Activated CD8-positive, alpha-beta T cell treated with anti-CD3 and anti-CD28 coated beads, Interleukin-2, amount 10 ng/mL, durations not matched to agents 7 days and 5 days (primary cell): ENCODE measurements at places on chromosomes 1 and 21. TPM values are rescaled to one million over a fixed set of nuclear protein-coding genes. Genes with fewer than 3 reads are reported as not detected.

- H3K36me3 ChIP-seq, result peaks cover 21% of the 10 kb centered on the region
- H3K27ac ChIP-seq, result no peak overlapping the region
- DNase-seq, result no peak
- no peak overlapping the region for H3K4me3 ChIP-seq
Observed at GRCh38 chr1:228105270-228105995, 2.3 kb upstream of the C1orf35 start.

DNA sequence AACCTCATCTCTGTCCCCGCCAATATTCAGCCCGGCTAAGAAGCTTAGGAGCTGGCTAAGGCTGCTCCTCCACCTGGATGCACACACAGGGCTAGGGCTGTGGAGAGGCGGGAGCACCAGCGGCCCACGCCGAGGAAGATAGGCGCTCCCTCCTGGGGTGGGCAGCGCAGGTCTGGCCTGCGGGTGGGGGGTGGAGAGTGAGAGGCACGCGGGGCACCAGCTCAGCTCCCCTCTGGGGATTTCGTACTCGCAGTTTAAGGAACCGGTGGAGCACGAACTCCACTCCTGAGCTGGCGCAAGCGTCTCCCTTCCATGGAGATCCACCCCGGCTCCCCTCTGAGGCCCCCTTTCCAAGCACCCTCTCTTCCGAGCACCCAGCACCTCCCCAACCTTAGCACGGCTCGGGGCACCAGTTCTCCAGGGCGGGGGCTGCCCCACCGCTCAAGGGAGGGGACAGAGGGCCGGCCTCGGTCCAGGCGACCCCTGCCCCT lies 433 bp upstream of the KAZN start:
- no peaks in the 10 kb centered on the region for H3K4me1 ChIP-seq
- no peak overlapping the region for H3K4me3 ChIP-seq
- H3K36me3 ChIP-seq, result no peaks in the 10 kb centered on the region
- H3K27ac ChIP-seq, result no peak overlapping the region
- DNase-seq, result no peak
- peaks cover 48% of the 10 kb centered on the region for H3K27me3 ChIP-seq

- H3K27me3 ChIP-seq, result no peaks in the 10 kb centered on the region
- DNase-seq, result no peak
- no peaks in the 10 kb centered on the region for H3K36me3 ChIP-seq
- H3K4me3 ChIP-seq, result no peak overlapping the region
Observed at GRCh38 chr1:43621861-43622260, 28.1 kb upstream of the KDM4A start.

GRCh38 chr21:34800797-34801518 lies 132.2 kb downstream of the CLIC6 start:
- H3K27me3 ChIP-seq, result peaks cover 2% of the 10 kb centered on the region
- H3K4me1 ChIP-seq, result peaks cover 7% of the 10 kb centered on the region
- DNase-seq, result no peak
- H3K36me3 ChIP-seq, result peaks cover 9% of the 10 kb centered on the region
- H3K27ac ChIP-seq, result no peak overlapping the region
- H3K4me3 ChIP-seq, result no peak overlapping the region

- no peaks in the 10 kb centered on the region for H3K4me1 ChIP-seq
- H3K4me3 ChIP-seq, result no peak overlapping the region
- H3K27me3 ChIP-seq, result peaks cover 2% of the 10 kb centered on the region
- H3K36me3 ChIP-seq, result no peaks in the 10 kb centered on the region
- no peak for DNase-seq
- H3K27ac ChIP-seq, result no peak overlapping the region
Observed at GRCh38 chr1:175737451-175737850, 5.9 kb downstream of the TNR start.

DNA sequence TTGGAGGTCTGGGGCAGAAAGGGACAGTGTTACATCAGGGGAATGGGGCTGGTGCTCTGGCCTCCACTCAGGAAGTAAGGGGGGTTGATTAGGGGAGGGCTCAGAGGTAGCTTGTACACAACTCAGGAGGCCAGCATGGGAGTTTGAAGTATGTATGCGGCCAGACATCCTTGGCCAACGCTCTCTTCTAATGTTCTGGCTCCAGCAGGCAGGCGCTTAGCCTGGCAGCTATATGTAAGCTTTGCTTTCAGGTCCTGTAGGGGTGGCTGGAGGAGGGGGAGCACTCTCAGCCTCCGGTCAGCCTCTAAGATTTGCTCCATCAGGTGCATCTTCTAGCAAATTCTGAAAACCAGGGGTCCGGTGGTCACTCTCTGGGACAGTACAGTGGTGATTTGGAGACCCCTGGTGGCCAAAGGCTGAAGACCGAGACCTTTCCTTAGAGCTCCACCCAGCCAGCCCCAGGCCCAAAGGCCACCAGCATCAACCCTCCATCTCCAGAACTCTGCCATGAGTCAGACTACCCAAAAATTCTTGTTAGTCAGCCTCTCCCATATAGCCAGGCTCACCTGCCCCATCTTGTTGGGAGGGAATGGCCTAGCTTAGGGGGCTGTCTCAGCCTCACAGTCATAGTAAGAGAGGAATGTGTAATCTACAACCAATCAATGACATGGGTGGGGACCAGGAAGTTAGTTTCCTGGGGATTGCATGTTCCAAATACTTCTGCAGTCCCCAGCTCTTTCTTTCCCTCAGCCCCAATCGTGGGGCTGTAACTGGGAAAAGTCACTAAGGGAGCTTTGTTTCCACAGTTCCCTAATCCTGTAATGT lies 9.7 kb upstream of the COL8A2 start:
- H3K36me3 ChIP-seq, result peaks cover 16% of the 10 kb centered on the region
- H3K4me3 ChIP-seq, result no peak overlapping the region

GRCh38 chr1:5565281-5566125 lies 426.7 kb downstream of the NPHP4 start:
- no peak overlapping the region for H3K27ac ChIP-seq
- H3K4me3 ChIP-seq, result no peak overlapping the region
- H3K36me3 ChIP-seq, result no peaks in the 10 kb centered on the region
- H3K27me3 ChIP-seq, result no peaks in the 10 kb centered on the region
- DNase-seq, result no peak

GRCh38 chr1:108600504-108600903 lies 40.6 kb downstream of the EEIG2 start:
- no peaks in the 10 kb centered on the region for H3K4me1 ChIP-seq
- H3K27me3 ChIP-seq, result no peaks in the 10 kb centered on the region
- no peak overlapping the region for H3K4me3 ChIP-seq
- DNase-seq, result no peak

DNA sequence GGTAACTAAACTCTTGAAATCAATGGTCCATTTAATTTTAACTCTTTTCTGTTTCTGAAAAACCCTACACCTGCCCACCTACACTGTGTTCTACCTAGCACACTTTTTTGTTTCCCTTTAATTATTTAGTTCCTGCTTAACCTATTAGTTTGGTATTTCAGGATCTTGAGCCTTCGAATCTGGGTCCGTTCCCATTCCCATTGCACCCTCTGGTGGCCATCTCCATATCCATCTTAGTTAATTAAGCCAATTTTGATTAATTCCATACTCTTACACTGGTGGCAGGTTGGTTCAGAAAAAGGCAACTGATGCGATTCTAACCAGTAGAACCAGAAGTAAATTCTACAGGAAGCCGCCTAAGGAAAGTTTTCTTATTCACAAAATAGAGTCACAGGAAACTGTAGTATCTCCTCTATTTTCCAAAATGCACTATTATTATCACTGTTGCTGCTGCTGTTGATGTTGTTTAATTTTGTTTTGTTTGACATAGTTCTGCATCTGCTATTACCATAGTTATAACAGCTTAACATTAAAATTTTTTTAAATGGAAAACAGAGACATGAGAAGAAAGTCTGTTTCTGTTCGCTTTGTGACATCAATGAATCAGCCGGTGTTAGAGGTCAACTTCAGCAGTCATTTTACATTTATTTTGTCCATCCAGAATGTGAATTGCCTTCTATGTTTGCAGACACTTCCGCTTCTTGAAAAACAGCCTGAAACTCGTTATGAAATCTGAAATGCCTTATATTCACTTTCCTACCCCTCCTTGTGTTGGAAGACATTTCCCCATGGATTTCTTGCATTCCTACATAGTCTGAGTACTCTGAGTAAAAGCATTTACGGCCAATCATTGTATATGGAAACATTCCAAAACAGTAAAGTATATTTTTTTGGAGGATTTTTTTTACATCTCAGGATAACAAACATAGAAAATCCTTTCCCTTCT lies 115.5 kb upstream of the NCAM2 start:
- H3K4me3 ChIP-seq, result no peak overlapping the region
- H3K4me1 ChIP-seq, result no peaks in the 10 kb centered on the region
- no peak for DNase-seq
- H3K27ac ChIP-seq, result no peak overlapping the region
- H3K27me3 ChIP-seq, result no peaks in the 10 kb centered on the region

- H3K36me3 ChIP-seq, result peaks cover 31% of the 10 kb centered on the region
- peak within 1 kb of the TSS; percentile 96 for H3K27ac ChIP-seq
- peaks cover 30% of the 10 kb centered on the region for H3K4me1 ChIP-seq
- peak; percentile 98 for DNase-seq
Observed at GRCh38 chr1:203006948-203007871, at the start of gene TMEM183A. Gene TMEM183A, plus strand, starts transcription at chr1:203007374. Its CDS starts 92 bp downstream, at chr1:203007466.

DNA sequence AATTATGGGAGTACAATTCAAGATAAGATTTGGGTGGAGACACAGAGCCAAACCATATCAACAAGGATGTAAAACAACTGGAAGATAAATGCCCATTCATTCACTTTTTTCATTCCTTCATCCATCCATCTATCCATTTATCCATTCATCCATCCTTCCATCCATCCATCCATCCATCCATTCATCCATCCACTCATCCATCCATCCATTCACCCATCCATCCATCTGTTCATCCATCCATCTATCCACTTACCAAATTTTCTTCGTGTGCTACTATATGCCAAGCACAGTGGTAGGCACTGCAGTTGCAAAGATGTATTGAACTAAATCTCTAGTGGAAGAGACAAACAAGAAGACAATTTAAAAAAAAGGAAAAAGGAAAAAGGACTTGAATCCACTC lies 14.3 kb upstream of the SIPA1L2 start:
- no peaks in the 10 kb centered on the region for H3K4me1 ChIP-seq
- peaks cover 7% of the 10 kb centered on the region for H3K27me3 ChIP-seq
- no peak for DNase-seq
- H3K27ac ChIP-seq, result no peak overlapping the region

DNA sequence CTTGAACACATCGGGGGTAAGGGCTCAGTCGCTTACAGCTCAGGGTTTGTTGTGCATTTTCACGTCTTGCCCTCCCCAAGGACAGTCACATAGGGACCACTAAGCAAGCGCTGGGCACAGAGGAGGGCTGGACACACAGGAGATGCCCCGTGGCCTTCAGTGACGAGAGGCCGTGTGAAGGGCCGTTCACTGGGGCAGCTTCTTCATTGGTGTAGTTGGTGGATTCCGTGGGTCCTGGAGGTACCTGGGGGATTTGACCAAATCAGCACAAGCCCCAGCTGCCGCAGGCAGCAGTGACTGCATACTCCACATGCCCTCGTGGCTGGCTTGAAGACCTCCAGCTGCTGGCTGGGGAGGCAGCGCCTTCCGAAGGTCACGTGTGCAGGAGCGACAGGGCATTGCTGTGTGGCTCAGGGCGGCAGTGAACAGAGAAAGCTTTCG lies 100.8 kb upstream of the C1orf174 start:
- H3K27me3 ChIP-seq, result no peaks in the 10 kb centered on the region
- no peak for DNase-seq
- H3K36me3 ChIP-seq, result no peaks in the 10 kb centered on the region
- no peak overlapping the region for H3K4me3 ChIP-seq
- no peak overlapping the region for H3K27ac ChIP-seq

DNA sequence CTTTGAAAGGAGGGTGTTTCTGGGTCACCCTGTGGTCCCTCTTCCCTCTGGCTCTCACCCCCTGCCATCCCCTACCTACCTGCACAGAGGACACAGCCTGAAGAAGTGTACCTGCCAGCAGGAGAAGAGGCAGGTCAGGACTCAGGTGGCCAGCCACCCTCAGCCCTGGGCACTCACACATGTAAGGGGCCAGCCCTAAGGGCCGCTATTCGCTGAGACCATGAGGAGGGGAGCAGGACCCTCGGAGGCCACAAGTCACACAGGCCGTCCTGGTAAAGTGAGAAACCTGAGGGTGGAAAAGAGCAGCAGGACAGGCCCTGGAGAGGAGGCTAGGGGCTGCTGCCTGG lies 1.2 kb downstream of the ZNF692 start:
- DNase-seq, result no peak
- H3K4me3 ChIP-seq, result peak overlapping the region; percentile 92

GRCh38 chr1:117540532-117540931 lies 65.3 kb upstream of the TENT5C start:
- no peak for DNase-seq
- no peak overlapping the region for H3K4me3 ChIP-seq
- H3K36me3 ChIP-seq, result no peaks in the 10 kb centered on the region
- H3K4me1 ChIP-seq, result peaks cover 15% of the 10 kb centered on the region
- H3K27me3 ChIP-seq, result peaks cover 6% of the 10 kb centered on the region

GRCh38 chr21:46295996-46296752 lies 10.0 kb downstream of the YBEY start:
- peak; percentile 72 for DNase-seq
- peak overlapping the region; percentile 78 for H3K27ac ChIP-seq
- peak overlapping the region; percentile 42 for H3K4me3 ChIP-seq
- peaks cover 28% of the 10 kb centered on the region for H3K4me1 ChIP-seq
- no peaks in the 10 kb centered on the region for H3K27me3 ChIP-seq
- H3K36me3 ChIP-seq, result peaks cover 41% of the 10 kb centered on the region

GRCh38 chr1:112557385-112557784 lies 48.6 kb downstream of the WNT2B start:
- no peak overlapping the region for H3K4me3 ChIP-seq
- H3K27ac ChIP-seq, result no peak overlapping the region
- H3K4me1 ChIP-seq, result no peaks in the 10 kb centered on the region
- H3K36me3 ChIP-seq, result no peaks in the 10 kb centered on the region
- no peak for DNase-seq

DNA sequence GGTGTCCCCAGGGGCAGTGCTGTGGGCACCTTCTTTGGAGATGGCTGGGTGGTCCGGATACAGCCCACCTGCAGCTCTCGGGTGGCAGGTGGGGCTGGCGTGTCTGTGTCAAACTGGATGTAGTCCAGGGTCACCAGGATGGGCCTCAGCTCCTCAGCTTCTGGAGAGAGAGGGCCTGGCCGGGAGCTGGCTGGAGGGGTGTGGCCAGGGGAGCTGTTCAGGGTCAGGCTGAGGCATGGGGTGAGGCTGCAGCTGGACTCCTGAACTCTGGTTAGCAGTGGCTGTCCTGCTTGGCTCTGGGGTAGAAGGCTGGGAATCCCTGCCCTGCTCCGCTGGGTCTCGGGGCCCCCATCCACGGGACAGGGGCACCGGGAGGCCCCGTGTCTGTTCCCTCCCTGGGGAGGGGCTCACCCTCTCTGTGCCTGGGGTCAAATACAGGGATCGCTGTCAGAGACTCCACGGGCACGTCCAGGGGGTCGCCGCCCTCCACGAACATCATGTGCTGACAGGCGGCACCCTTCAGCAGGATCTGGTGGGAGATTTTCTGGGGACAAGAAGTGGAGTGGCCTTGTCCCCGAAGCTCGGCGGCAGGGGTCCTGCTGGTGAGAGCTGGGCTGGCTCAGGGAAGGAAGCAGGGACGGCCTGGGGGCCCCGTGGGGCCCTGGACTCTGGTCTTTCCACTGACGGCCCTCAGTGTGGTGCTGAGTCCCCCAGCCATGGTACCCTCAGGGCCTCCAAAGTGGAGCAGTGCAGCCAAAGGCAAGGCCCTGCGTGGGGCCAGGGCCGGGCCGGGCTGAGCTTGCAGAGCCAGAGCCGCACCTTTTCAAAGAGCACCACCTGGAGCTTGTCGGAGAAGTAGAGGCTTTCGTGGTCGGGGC lies 4.1 kb upstream of the TMEM52 start:
- no peaks in the 10 kb centered on the region for H3K36me3 ChIP-seq
- no peak for DNase-seq
- no peak overlapping the region for H3K4me3 ChIP-seq
- peaks cover 3% of the 10 kb centered on the region for H3K4me1 ChIP-seq

CAPN2 gene
- 176 TPM for total RNA-seq

HCRTR1 gene
- not detected for total RNA-seq

LCE3A gene
- total RNA-seq, result not detected

ACOT11 gene
- total RNA-seq, result 1.3 TPM

PARK7 gene
- 296 TPM for total RNA-seq

F13B gene
- not detected for total RNA-seq

SOD1 gene
- 229 TPM for total RNA-seq

RIPPLY3 gene
- total RNA-seq, result not detected

SYT6 gene
- total RNA-seq, result not detected

CHODL gene
- not detected for total RNA-seq
